Osteocyte (in vitro differentiated cells): ENCODE measurements at places on chromosomes 12 and 14. TPM values are rescaled to one million over a fixed set of nuclear protein-coding genes. Genes with fewer than 3 reads are reported as not detected.
A peak's percentile ranks its signal among the peaks of the same experiment; 100 is the strongest.

AKAP5 gene
- 3.4 and 3.6 TPM in 2 replicates for total RNA-seq

GRCh38 chr12:57124261-57124877 lies 3.9 kb upstream of the LRP1 start:
- DNase-seq = peak; percentile 92

MAP1LC3B2 gene
- total RNA-seq = 1.7 and 2.1 TPM in 2 replicates

- no peak for DNase-seq
Measured at GRCh38 chr12:113135178-113136127, at the start of gene RASAL1. Gene RASAL1 (minus strand): TSS chr12:113135761. CDS start chr12:113135462, 299 bp downstream.

GRCh38 chr14:23034498-23035302 lies at the start of gene PSMB5:
Gene PSMB5 (minus strand): TSS chr14:23034900. CDS start chr14:23034881, 19 bp downstream.
- DNase-seq = peak; percentile 94

DNA sequence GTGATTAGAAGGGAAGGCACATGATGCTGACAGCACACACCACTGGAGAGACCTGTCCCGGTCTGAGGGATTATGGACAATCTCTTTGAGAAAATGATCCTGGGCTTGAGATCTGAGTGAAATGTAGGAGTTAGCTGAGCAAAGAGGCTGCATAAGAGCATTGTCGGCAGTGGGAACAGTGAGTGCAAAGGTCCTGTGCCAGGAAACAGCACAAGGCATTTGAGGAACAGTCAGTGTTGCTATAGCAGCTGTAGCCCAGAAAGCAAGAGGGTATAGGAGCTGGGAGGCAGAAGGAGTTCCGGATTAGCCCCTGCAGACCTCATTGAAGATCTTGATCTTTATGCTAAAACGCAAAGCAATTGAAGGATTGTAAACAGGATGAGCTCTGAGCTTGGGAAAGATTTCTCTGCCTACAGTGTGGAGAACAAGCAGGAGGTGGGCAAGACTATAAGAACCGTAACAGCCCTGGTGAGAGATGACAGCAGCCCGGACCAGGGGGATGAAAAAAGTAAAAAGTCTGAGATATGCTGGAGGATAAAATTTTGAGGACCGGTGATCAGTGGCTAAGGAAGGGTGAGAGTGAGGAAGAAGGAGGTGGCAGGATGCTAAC lies 28.5 kb downstream of the CFL2 start:
- peak; percentile 57 for DNase-seq

ARPC3 gene
- total RNA-seq = 194 and 221 TPM in 2 replicates

DNA sequence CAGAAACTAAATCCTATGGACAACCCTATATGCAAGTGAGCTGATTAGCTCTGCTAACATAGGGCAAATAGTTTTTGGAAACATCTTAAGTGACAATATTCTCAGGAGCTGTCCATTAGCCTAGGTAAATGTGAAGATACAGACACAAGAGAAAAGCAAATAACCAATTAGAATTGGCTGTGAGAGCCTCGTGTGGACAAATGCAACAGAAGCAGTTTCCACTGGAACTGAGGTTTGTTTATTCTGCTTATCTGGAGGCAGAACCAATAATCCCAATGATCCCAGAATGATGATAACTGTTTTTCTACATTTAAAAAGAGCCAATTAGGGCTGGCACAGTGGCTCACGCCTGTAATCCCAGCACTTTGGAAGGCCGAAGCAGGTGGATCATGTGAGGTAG lies 43.2 kb upstream of the YAF2 start:
- no peak for DNase-seq

BHLHE41 gene
- 1.1 and 1.4 TPM in 2 replicates for total RNA-seq

OAS1 gene
- 0.48 TPM in 1 of 2 replicates, not detected in the other for total RNA-seq

GRCh38 chr14:79011920-79012204 lies 841.7 kb downstream of the NRXN3 start:
- DNase-seq = no peak

DNA sequence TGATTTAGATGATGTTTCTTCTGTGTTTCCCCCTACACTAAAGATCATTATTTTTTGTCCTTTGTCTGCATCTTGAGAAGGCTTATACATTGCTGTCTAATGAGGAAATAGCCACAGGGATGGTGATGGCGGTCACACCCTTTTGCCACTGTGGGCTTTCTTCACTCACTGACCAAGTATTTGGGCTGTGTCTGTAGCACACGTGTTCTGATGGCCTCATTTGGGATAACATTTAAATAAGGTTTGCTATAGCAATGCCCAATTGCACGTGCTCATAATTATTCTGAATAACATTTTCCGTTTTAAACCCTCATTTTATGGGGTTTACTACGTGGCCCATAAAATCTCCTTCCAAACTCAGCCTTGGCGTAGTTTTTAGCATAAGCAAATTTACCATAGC lies 230.3 kb upstream of the PRICKLE1 start:
- DNase-seq = no peak

GRCh38 chr14:89480278-89480677 lies 63.2 kb upstream of the FOXN3 start:
- no peak for DNase-seq

RASSF8 gene
- 69.0 and 74.3 TPM in 2 replicates for total RNA-seq

GRCh38 chr14:105087963-105088811 lies 23.0 kb upstream of the GPR132 start:
- DNase-seq = peak; percentile 89

DNA sequence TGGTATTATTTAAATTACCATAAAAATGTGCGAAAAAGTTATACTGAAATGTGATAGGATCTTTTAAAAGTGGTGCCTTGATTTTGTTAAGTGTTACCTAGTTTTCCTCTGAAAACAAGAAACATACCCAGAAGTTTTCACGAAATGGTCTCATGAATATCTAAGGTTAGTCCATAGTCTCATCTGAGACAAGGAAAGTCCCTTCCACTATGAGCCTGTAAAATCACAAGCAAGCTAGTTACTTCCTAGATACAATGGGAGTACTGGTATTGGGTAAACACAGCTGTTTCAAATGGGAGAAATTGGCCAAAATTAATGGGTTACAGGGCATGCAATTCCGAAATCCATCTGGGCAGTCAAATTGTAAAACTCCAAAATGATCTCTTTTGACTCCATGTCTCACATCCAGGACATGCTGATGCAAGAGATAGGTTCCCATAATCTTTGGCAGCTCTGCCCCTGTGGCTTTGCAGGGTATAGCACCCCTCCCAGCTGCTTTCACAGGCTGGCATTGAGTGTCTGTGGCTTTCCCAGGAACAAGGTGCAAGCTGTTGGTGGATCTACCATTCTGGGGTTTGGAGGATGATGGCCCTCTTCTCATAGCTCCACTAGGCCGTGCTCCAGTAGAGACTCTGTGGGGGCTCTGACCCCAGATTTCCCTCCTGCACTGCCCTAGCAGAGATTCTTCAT lies 271.4 kb downstream of the NAV3 start:
- no peak for DNase-seq

DNA sequence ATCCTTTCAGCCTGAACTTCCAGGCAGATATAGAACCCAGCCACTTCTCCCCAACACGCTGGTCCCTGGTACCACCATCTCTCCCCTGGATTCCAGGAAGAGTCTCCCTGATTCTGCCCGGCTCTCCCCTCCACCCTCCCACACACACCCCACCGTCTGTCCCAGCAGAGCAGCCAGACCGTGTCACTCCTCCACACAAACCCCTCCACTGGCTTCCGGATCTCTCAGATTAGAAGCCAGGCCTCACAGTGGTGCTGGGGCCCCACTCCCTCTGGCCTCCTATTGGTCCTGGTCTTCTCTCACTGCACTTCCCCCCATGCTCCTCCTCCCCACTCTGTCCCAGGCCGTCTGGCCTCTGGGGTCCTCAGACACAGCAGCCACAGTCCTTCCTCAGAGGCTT lies 52.4 kb upstream of the CDKN3 start:
- peak; percentile 74 for DNase-seq
